ENCODE measurements at places on chromosomes 12 and 14. TPM values are rescaled to one million over a fixed set of nuclear protein-coding genes. Genes with fewer than 3 reads are reported as not detected.

GRCh38 chr12:6553051-6553868 lies 2.6 kb downstream of the IFFO1 start:
- no peak for DNase-seq

GRCh38 chr14:33590891-33591630 lies 359.8 kb downstream of the EGLN3 start:
- no peak for DNase-seq

GRCh38 chr12:118023301-118023860 lies 6.9 kb downstream of the RFC5 start:
- no peak for DNase-seq

GRCh38 chr12:106013941-106014340 lies 124.8 kb downstream of the NUAK1 start:
- no peak for DNase-seq

GRCh38 chr14:74952180-74952665 lies 3.2 kb downstream of the PGF start:
- DNase-seq, result no peak

APOF gene
- not detected for total RNA-seq
